Type B pancreatic cell (in vitro differentiated cells): ENCODE measurements at places on chromosomes 16 and 17. TPM values are rescaled to one million over a fixed set of nuclear protein-coding genes. Genes with fewer than 3 reads are reported as not detected.

Gene CCL17
- total RNA-seq, result not detected in 2 replicates

- peaks cover 10% of the 10 kb centered on the region for H3K36me3 ChIP-seq
- H3K27me3 ChIP-seq, result no peaks in the 10 kb centered on the region
- no peak overlapping the region for H3K27ac ChIP-seq
- no peak for DNase-seq
- peaks cover 8% of the 10 kb centered on the region for H3K4me1 ChIP-seq
- H3K4me3 ChIP-seq, result no peak overlapping the region
Measured at GRCh38 chr16:78436846-78437245, 337.4 kb downstream of the WWOX start.

Gene ACSM2A
- total RNA-seq, result 0.14 and 1.8 TPM in 2 replicates

DNA sequence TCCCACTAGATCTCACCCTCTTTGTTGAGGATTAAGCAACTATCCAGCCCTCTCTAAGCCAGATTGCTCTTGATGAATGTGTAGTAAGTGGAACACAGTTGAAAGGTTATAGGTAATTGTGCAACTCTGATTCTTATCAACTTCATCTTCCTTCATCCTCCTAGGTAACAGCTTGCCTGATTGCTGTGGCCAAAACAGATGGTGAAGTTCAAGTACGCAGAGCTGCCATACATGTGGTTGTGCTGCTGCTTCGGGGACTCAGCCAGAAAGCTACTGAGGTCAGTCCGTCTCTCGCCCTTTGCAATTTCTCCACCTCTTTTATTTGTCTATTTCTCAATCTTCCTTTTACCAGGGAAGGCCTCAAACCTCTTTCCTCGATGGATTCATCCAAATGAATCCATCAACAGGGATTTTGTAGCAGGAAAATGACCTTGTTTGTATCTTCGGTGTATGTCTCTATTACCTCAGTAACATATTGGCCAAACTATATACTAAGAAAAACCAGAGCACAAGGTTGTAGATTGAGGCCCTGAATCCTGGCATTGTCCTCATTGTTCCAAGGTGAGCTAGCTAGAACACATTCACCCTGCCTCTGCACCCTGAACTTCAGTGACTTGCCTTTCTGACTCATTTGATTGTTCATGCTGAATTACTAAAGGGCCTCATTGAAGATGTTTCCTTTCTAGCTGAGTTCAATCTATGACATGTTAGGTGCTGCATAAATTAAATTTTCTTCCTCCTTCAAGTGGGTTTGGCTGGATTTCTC, 65.1 kb upstream of the HAS3 start:
- no peaks in the 10 kb centered on the region for H3K4me1 ChIP-seq
- no peaks in the 10 kb centered on the region for H3K27me3 ChIP-seq
- DNase-seq, result no peak
- no peak overlapping the region for H3K4me3 ChIP-seq

Gene GFAP
- total RNA-seq, result 0.10 and 0.26 TPM in 2 replicates

Gene FOXL1
- 1.5 and 2.2 TPM in 2 replicates for total RNA-seq
